ENCODE measurements at places on chromosomes 2 and 18. TPM values are rescaled to one million over a fixed set of nuclear protein-coding genes. Genes with fewer than 3 reads are reported as not detected.

FAHD2B gene
- total RNA-seq = 41.9 TPM

PUM2 gene
- 114 TPM for total RNA-seq

TGFA gene
- total RNA-seq = 1.6 TPM

ATP8B1 gene
- 0.74 TPM for total RNA-seq

DAPL1 gene
- total RNA-seq = not detected

PRKAG3 gene
- total RNA-seq = not detected

BOLL gene
- total RNA-seq = not detected

KCNK3 gene
- total RNA-seq = not detected

GRCh38 chr2:148649936-148650335, 5.4 kb downstream of the EPC2 start:
- DNase-seq = no peak
- no peaks in the 10 kb centered on the region for H3K36me3 ChIP-seq
- H3K27ac ChIP-seq = no peak overlapping the region
- H3K27me3 ChIP-seq = no peaks in the 10 kb centered on the region

DNA sequence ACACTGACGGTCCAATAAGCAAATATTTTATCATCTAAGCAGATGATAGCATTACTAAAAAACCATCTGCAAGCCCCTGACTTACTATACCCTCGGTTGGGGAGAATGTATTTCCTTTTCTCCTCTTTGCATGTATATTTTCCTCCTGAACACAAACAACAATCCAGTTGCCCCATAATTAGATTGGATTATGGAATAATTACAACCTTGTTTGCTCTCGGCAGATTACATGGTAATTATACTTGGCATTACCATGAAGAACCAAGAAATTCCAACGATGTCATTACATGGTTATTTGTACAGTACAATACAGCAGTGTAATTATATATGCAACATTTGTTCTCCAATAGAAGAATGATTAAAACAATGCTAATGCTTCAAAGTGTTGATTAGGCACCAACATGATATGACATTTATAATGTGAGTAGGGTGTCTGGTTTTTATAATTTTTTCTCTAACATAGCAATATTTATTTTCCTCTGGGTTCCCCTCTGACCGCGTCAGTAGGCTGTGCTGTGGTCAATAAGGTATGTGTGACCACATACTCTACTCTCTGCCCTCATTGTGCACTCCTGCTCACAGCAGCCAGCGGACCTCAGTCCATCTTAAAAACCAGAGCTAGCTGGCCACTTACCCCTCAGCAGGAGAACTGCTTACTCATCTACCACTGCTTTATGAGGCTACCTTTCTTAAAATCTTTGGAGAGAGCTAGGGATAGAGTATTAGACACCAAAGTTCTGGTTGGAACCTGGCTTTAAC, 176.1 kb downstream of the INSIG2 start:
- H3K36me3 ChIP-seq = no peaks in the 10 kb centered on the region
- H3K4me3 ChIP-seq = no peak overlapping the region
- no peaks in the 10 kb centered on the region for H3K4me1 ChIP-seq

GRCh38 chr18:23718243-23718720, 29.0 kb downstream of the LAMA3 start:
- no peaks in the 10 kb centered on the region for H3K36me3 ChIP-seq
- no peaks in the 10 kb centered on the region for H3K27me3 ChIP-seq
- H3K4me3 ChIP-seq = no peak overlapping the region
- no peak for DNase-seq
- peaks cover 20% of the 10 kb centered on the region for H3K4me1 ChIP-seq
- no peak overlapping the region for H3K27ac ChIP-seq

GRCh38 chr2:169776252-169776761, 22.4 kb upstream of the SSB start:
- H3K27me3 ChIP-seq = no peaks in the 10 kb centered on the region
- H3K36me3 ChIP-seq = no peaks in the 10 kb centered on the region
- H3K4me3 ChIP-seq = no peak overlapping the region
- DNase-seq = no peak
- no peak overlapping the region for H3K27ac ChIP-seq

DNA sequence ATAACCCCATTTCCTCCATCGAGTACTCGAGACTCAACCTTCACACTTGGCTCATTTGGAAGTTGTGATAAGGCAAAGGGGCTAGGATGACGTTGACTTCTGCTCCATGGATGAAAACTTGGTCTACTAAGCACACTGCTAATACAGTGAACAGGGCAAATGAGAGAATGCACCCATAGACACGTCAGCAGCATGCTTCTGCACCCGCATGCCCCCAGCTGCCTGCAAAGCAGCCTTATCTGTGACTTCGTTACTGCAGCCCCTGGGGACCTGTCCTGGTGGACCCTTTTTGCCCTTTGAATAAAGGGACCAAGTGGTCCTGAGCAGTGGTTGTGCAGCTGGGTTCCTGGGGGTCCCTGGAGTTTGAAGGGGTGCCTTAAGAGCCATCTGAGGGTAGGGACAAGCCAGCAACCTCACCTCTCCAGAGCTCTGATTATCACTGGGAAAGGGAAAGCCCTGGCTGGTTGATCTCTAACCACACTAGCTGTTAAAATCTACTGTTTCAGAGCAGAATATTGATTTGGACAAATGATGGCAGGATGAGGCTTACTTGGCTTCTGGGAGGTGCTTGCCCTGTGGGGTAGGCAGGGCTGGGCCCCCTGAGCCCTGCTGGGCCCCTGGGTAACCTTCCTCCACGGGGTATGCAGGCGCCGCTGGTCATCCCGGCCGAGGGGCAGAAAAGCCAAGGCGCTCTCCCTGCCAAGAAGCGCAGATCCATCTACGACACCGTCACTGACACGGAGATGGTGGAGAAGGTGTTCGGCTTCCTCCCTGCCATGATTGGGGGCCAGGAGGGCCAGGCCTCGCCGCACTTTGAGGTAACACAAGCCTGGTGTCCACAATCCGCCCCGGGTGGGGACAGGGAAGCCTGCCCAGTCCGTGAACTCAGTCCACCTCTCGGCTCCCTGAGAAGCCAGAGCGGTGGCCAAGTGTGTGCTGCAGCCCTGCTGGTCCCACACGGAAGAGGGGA, 37.6 kb upstream of the GPR17 start:
- no peaks in the 10 kb centered on the region for H3K27me3 ChIP-seq
- H3K36me3 ChIP-seq = no peaks in the 10 kb centered on the region
- DNase-seq = peak; percentile 36
- no peak overlapping the region for H3K27ac ChIP-seq

DNA sequence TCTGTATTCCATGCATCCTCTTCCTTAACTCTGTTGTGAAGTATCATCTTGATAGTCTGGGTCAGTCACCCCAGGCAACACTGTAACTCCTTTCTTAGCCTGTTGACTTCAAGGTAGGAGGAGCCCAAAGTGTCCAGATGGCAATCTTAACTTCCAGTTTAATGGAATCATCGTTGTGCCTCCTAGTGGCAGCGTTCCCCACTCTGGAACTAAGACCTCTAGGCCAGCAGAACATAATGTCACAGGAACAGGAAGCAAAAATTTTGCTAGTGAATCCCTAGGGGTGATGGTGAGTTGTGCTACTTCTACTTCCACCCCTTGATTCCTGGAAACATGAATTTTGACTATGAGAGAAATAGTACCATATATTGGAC, 11.7 kb downstream of the SGPP2 start:
- no peaks in the 10 kb centered on the region for H3K4me1 ChIP-seq
- no peak overlapping the region for H3K4me3 ChIP-seq
- H3K27me3 ChIP-seq = peaks cover 17% of the 10 kb centered on the region
- no peaks in the 10 kb centered on the region for H3K36me3 ChIP-seq
- no peak overlapping the region for H3K27ac ChIP-seq
- peak; percentile 50 for DNase-seq

DNA sequence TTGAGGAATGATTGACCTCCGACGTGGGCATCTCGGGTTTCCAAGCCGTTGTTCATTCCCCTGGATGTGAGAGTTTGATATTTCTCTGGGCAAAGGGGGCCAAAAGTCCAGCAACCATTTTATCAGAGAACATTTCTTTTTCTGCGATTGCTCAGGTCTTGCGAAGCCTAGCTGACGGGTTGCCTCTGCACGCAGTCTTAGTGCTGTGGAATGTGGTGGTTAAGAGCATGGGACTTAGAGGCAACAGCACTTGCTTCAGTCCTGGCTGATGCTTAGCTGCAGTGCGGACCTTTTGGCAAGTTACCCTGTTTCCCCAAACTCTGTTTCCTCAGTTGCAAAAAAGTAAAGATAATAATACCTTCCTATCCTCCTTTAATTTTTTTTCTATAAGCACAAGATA, 45.0 kb downstream of the FAP start:
- H3K4me1 ChIP-seq = no peaks in the 10 kb centered on the region
- no peak overlapping the region for H3K27ac ChIP-seq
- no peaks in the 10 kb centered on the region for H3K27me3 ChIP-seq
- H3K36me3 ChIP-seq = no peaks in the 10 kb centered on the region
- DNase-seq = no peak

- no peaks in the 10 kb centered on the region for H3K27me3 ChIP-seq
- no peaks in the 10 kb centered on the region for H3K36me3 ChIP-seq
- no peak overlapping the region for H3K4me3 ChIP-seq
Measured at GRCh38 chr2:98234776-98235175, 111.5 kb upstream of the CNGA3 start.

DNA sequence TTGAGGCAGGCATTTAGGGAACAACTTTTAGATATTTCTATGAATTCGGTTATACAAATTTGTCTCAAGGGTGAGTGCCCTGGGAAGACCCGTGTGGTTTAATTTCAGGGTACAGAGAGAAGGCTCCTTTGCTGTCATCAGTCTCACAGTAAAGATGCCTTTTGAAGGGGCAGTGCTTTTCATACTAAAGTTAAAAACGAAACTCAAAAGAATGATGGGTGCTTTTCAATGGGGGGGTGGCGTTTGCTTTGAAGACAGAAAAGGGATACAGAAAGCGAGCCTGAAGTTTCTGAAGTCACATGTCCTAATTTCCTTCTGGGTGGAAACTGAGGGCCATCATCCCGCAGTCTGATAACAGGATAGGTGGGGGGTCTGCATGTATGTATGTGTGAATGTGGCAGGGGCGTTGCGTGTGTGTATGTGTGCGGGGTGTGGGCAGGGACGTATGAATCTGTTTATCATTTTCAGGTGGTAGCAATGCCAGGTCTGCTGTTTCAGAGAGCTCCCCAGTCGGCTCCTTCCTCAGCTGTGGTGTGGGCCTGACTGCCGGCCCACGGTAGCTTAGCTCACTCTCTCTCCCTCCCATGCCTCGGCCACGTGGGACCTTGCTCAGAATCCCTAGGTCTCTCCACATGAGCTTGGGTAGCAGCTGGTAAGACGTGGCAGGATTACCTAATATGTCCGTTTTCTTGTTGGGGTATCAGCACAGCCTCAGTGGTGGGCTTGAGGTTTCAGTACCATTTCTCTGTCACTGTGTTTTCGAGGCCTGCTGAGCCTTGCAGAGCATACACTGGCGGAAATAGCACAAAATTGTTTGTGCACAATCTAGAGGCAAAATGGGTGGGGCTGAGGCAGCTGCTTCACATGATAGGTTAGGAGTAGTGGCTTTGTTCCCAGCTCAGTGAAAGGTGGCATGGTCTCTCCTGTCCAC, 32.7 kb downstream of the ARHGAP25 start:
- no peak overlapping the region for H3K27ac ChIP-seq
- DNase-seq = no peak
- H3K4me1 ChIP-seq = peaks cover 6% of the 10 kb centered on the region
- no peak overlapping the region for H3K4me3 ChIP-seq

DNA sequence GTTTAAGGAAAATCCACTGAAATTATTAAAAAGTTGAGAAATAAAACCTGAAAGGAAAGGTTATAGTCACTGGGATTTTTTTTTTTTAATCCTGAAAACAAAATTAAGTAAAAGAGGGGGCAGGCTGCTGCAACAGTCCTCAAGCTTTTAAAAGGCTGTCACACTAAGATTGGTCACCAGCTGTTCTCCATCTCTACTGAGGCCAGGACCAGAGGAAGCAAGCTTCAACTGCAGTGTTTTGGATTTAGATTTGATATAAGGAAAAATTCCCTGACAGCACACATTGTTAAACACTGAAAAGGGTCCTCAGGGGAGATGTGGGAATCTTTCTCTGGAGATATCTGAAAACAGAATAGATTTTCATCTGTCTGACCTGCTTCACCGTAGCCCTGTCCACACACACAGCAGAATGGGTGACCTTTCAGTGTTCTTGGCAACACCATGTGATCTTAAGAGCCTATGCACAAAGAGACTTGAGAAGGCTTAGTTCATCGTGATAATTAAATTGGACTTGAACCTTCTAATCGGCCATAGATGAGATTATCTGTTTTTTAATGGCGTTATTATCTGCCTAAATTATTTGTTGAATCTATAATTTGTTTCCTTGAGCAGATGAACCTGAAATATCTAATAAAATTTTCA, 132.0 kb upstream of the BOD1L2 start:
- no peaks in the 10 kb centered on the region for H3K27me3 ChIP-seq
- H3K27ac ChIP-seq = no peak overlapping the region
- peaks cover 3% of the 10 kb centered on the region for H3K4me1 ChIP-seq

DNA sequence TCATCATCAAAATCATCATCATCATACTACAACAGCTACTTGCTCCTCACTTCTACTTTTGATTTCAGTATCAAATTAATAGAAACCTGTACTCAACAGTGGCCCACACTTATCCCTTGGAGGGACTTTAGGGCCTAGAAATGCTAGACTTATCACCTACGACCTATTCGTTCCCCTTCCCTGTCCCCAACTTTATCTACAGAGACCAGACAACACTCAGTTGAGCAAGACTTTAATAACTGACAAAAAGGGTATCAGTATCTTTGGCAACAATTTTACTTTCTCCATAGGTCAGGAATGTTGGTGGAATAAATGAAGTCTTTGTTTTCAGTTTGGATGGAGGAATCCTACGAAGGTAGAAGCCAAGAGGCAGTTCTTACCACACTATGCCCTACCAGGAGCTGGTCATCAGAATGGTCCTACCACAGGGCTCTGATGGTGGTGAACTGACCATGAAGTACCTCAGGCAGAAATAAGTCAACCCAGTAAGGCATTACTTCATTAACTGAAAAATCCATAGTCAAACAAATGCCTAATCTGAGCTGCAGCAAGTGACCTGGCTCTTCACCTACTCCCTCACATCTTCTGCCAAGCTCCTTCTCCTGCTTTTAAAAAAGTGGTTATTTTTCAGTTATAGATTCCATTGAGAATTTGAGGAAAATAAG, 26.6 kb downstream of the MBD2 start:
- no peaks in the 10 kb centered on the region for H3K4me1 ChIP-seq
- H3K27me3 ChIP-seq = no peaks in the 10 kb centered on the region
- DNase-seq = no peak
- no peak overlapping the region for H3K4me3 ChIP-seq
- peaks cover 29% of the 10 kb centered on the region for H3K36me3 ChIP-seq
- no peak overlapping the region for H3K27ac ChIP-seq
